ENCODE measurements at places on chromosomes 2 and 18. TPM values are rescaled to one million over a fixed set of nuclear protein-coding genes. Genes with fewer than 3 reads are reported as not detected.

Gene ABCB11
- not detected for total RNA-seq

Gene CCDC74A
- 5.2 TPM for total RNA-seq

Gene NEU2
- not detected for total RNA-seq

Gene KANSL3
- total RNA-seq = 34.6 TPM

Gene TNFAIP6
- total RNA-seq = not detected

Gene PPIG
- total RNA-seq = 21.6 TPM

Gene RAB27B
- total RNA-seq = 9.8 TPM

Gene VIT
- 0.39 TPM for total RNA-seq

Gene ATG9A
- total RNA-seq = 36.1 TPM

Gene TRIM43B
- total RNA-seq = not detected

Gene CNDP1
- not detected for total RNA-seq

Gene NETO1
- total RNA-seq = not detected

Gene SS18
- total RNA-seq = 219 TPM

Gene IRS1
- total RNA-seq = 24.7 TPM

Gene CCL20
- total RNA-seq = 2.4 TPM

Gene SLC16A14
- total RNA-seq = 0.11 TPM

Gene APCDD1
- 2.0 TPM for total RNA-seq

Gene IL37
- total RNA-seq = not detected

Gene QPCT
- total RNA-seq = 60.9 TPM

Gene C2orf80
- not detected for total RNA-seq

Gene RGPD8
- total RNA-seq = 8.2 TPM

Gene SPATA3
- not detected for total RNA-seq

Gene CD207
- not detected for total RNA-seq

Gene HOXD13
- total RNA-seq = not detected

Gene IL36G
- total RNA-seq = not detected

Gene CABYR
- 3.5 TPM for total RNA-seq

Gene CHRND
- not detected for total RNA-seq

Gene CNNM3
- total RNA-seq = 11.4 TPM

Gene LDLRAD4
- under 0.01 TPM for total RNA-seq

Gene LRRC30
- not detected for total RNA-seq

Gene SERPINB10
- not detected for total RNA-seq

Gene CD28
- total RNA-seq = not detected

Gene POTEI
- total RNA-seq = not detected

Gene AKAIN1
- total RNA-seq = not detected

Gene MMADHC
- 174 TPM for total RNA-seq

Gene LYPD6
- total RNA-seq = 5.1 TPM

Gene DSG1
- total RNA-seq = 1.2 TPM

Gene CRYBA2
- total RNA-seq = not detected

Gene CGREF1
- total RNA-seq = 0.33 TPM

Gene NAT8
- total RNA-seq = not detected

Gene FOXI3
- total RNA-seq = not detected

Gene RNF152
- 2.6 TPM for total RNA-seq

Gene CIB4
- not detected for total RNA-seq

Gene RAX
- total RNA-seq = not detected

Gene NEURL3
- total RNA-seq = not detected

Gene PCGF1
- 22.9 TPM for total RNA-seq

Gene FAHD2B
- total RNA-seq = 4.7 TPM

Gene MYCN
- 20.3 TPM for total RNA-seq

Gene HOXD4
- not detected for total RNA-seq

Gene SERPINB11
- not detected for total RNA-seq

Gene ZNF804A
- 0.22 TPM for total RNA-seq

Gene EGR4
- total RNA-seq = not detected

Gene DHRS9
- not detected for total RNA-seq

Gene THADA
- 24.7 TPM for total RNA-seq

Gene GRB14
- 2.8 TPM for total RNA-seq

Gene ZNF519
- 7.9 TPM for total RNA-seq

Gene LAMA1
- 2.0 TPM for total RNA-seq
